ENCODE measurements at places on chromosomes 11 and 22. TPM values are rescaled to one million over a fixed set of nuclear protein-coding genes. Genes with fewer than 3 reads are reported as not detected.

The ELMOD1 gene
- total RNA-seq: 0.32 TPM

The CASP5 gene
- not detected for total RNA-seq

The HORMAD2 gene
- not detected for total RNA-seq

The SCUBE2 gene
- total RNA-seq: not detected

The OR52E8 gene
- total RNA-seq: not detected

The TPBGL gene
- total RNA-seq: not detected

The TMEM191B gene
- total RNA-seq: 0.23 TPM

The PRR5L gene
- total RNA-seq: 0.98 TPM

The CST6 gene
- total RNA-seq: 0.19 TPM

The DCHS1 gene
- total RNA-seq: 1.1 TPM

The CYP2D6 gene
- total RNA-seq: 0.45 TPM

The SUSD2 gene
- total RNA-seq: 7.4 TPM

The ADM2 gene
- 7.4 TPM for total RNA-seq

The HMBS gene
- total RNA-seq: 9.5 TPM

The APOL2 gene
- 8.6 TPM for total RNA-seq

The LMNTD2 gene
- 3.5 TPM for total RNA-seq

The C11orf87 gene
- total RNA-seq: not detected

The ISX gene
- total RNA-seq: not detected

The GAL3ST1 gene
- not detected for total RNA-seq

The OR51B4 gene
- total RNA-seq: 4.0 TPM

The PATE4 gene
- total RNA-seq: not detected

The PHF21B gene
- total RNA-seq: 6.0 TPM

The GCAT gene
- total RNA-seq: 14.6 TPM

The WT1 gene
- total RNA-seq: 4.4 TPM

The RASGRP2 gene
- not detected for total RNA-seq

The ANO9 gene
- not detected for total RNA-seq

The SCN2B gene
- total RNA-seq: not detected

The LINC01488 gene
- total RNA-seq: not detected

The TIMM10B gene
- 34.9 TPM for total RNA-seq

The SCGB1C1 gene
- total RNA-seq: not detected

The CASTOR1 gene
- total RNA-seq: 2.6 TPM

The ZC3H12C gene
- 5.9 TPM for total RNA-seq

The RTN4R gene
- 1.9 TPM for total RNA-seq

The BARX2 gene
- 0.53 TPM for total RNA-seq

The GAL gene
- not detected for total RNA-seq

The ARHGAP32 gene
- total RNA-seq: 9.0 TPM
